T-helper 22 cell (primary cell): ENCODE measurements at places on chromosomes 13 and 19.

GRCh38 chr19:47633517-47633916 lies 24.6 kb downstream of the BICRA start:
- DNase-seq, result no peak

DNA sequence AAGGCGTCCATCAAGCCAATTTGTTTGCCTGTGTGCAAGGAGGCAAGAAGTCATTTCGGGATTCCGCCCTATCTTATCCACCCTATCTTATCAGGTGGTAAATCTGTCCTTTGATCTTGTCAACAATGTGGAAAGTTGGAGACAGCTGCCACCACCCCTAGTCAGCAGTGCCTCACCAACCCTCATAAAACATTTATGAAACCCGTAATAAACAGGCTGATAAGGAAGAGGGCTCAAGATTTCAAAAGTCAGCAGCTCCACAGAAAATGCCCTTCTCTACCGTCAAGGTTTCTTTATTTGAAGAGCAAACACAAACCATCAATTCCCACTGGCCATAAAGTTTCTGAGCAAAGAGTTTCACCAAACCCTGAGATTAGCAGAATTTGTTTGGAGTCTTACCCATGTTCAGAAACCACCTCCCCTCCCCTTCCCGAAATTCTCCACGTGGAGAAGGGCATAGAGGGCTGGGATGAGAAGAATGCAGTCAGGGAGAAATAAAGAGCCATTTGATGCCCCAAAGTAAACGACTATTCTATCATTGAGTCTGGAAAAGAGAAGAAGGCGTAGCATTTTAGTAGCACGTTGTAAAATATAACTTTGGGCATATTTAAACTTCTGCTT lies 196.0 kb upstream of the GPR12 start:
- DNase-seq, result no peak

DNA sequence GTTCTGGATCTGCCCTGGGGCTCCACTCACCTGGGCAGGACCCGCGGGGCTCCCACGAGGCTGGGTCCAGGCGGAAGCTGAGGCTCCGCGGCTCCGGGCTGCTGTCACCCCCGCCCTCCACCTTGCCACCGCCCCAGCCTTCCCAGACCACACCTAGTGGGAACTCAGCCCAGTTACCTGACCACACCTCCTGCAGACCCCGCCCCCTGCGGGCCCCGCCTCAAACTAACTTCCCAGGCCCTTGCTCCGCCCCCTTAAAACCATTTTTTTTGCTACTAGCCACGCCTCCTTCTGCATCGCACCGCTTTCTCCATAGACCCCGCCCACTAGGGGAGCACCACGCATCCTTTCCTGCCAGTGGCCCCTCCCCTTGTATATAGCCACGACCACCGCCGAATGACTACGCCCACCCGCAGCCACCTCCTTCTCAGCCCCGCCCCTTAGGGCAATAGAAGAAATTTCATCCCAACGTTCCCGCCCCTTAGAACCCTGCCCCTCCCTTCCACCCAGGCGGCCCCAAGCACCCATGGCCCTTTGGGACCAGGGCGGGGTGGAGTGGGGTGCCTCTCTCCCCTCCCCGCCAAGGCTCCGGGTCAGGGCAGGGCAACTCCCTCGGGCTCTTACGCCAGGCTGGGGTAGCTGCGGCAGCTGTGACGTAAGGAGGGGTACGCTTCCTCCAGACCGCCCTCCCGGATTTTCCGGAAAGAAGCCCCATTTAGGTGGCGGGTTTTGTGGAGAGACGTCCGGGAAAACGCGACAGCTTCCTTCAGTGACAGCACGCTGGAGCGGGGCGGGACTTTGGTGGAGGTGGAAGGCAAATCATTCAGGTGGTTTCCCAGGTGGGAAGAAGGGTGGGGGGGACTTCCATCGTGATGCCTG lies at the start of gene SH2D3A:
Gene SH2D3A (minus strand): TSS at position 79 of the 879 bp plus-strand sequence. CDS start 3,687 bp downstream, outside the sequence.
- peak; percentile 98 for DNase-seq

DNA sequence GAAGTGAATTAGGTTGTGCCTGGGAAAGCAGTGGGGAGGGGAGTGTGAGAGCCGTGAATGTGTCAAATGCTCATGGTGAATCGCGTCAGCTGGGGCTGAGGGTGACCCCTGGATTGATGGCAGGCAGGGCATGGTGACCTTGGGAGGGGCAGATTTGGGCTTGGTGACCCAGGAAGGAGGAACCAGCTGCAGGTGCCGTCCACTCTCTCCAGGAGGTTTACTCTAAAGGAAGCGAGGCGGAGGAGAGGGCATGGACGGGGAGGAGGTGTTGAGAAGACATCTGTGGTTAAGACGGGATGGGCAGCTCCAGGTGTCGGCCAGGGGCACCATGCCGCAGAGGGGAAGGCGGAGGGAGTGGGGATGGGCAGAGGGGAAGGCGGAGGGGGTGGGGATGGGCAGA lies 28.7 kb downstream of the TMEM255B start:
- no peak for DNase-seq

- DNase-seq, result no peak
Measured at GRCh38 chr13:65911546-65912193, 1318.5 kb downstream of the PCDH9 start.

GRCh38 chr13:62633448-62633847 lies 1217.8 kb upstream of the PCDH20 start:
- DNase-seq, result no peak

DNA sequence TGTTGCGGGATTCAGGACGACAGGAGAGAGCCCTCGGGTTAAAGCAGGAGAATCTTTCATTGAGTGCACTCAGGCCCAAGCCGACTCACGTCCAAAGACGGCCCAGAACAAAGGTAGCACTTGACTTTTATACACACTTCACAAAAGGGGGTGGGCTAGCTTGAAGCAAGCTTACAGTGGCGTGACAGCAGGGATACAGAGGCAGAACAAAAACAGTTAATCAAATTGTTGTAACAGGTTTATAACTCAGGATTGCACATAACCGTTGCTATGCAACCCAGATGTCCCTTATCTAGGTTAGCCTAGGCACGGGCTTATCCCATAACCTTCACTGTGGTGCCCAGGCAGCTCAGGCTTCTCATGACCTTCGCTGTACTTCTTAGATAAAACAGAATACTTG lies 2.0 kb downstream of the MED25 start:
- no peak for DNase-seq

DNA sequence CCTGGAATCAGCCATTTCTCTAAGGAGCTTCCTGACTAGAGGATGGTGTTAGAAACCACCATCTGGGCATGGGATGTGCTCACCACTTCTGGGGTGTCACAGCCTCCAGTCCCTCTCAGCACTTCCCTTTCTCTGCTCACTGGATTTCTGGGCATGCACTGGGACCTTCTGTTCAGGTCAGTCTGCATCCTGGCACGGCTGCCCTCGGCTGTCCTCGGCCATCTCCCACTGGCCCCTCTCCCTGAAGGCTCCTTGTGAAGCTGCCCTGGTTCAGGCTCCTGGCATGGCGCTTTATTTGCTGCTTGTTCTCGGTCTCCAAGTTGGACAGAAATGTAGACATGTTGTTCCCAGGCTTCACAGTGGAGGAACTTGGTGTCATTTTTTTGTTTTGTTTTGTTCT lies 60.0 kb downstream of the TEX29 start:
- DNase-seq, result no peak

GRCh38 chr13:63107179-63107943 lies 1691.7 kb upstream of the PCDH20 start:
- DNase-seq, result no peak

- no peak for DNase-seq
Measured at GRCh38 chr13:47004027-47004426, 107.2 kb upstream of the HTR2A start.

DNA sequence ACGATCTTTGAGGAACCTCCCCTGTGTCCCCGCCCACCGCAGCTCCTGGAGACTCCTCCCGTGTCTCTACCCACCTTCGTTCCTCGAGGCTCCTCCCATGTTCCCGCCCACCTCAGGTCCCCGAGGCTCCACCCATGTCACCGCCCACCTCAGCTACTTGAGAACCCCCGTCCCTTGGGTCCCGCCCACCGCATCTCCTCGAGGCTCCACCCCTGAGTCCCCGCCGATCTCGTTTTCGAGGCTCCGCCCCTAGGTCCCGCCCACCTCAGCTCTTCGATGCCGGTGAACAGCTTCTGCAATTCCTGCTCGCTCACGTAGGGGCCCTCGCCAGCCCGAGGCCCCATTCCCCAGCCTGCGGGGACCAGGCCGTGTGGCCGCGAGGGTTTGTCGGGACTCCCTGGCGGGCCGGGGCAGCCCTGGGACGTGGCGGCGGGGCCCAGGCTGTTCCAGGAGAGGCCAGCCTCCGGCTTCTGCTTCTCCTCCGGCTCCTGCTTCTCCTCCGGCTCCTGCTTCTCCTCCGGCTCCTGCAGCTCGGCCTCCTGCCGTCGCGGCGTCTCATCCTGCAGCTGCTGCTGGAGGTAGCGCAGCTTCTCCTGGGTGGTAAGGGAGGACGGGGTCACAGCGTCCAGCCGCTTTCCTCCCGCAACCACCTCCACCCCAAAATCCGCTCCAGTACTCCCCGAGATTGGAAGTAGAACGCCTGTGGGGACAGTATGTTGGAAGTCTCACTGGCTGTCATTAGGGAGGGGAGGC lies 16.7 kb downstream of the TSKS start:
- peak; percentile 37 for DNase-seq

DNA sequence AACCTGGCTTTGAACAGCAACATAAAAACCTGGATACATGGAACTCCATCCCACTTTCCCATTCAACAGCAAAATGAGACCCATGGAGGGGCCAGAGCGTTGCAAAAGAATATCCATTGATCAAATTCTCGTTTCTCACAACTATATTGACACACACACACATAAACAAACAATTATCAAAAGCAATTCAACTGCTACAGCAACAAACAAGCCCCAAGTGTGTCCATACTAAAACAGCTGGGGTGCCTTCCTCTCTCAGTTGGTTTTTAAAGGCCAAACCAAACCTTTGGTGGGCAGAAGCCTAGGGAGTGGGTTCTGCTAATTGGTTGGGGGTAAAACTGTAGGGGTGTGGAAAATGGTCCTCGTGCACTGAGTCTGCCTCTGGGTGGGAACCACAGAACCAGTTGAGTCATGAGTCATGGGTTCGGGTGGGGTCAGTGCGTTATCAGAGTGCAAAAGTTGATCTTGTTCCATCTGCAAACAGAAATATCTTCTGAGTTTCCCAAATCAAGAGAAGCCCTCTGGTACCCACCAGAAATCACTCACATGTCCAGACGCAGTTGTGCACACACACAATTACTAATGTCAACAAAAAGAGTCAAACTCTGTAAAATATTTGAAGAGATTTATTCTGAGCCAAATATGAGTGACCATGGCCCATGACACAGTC lies 18.5 kb downstream of the GPR42 start:
- DNase-seq, result no peak

- DNase-seq, result peak; percentile 28
Measured at GRCh38 chr13:99087954-99088491, 110.2 kb upstream of the DOCK9 start.

GRCh38 chr13:45479661-45480060 lies 14.9 kb downstream of the COG3 start:
- DNase-seq, result no peak

GRCh38 chr13:43171489-43171888 lies 148.1 kb downstream of the DNAJC15 start:
- no peak for DNase-seq

- DNase-seq, result no peak
Measured at GRCh38 chr19:47545061-47545948, 27.6 kb downstream of the ZNF541 start.

DNA sequence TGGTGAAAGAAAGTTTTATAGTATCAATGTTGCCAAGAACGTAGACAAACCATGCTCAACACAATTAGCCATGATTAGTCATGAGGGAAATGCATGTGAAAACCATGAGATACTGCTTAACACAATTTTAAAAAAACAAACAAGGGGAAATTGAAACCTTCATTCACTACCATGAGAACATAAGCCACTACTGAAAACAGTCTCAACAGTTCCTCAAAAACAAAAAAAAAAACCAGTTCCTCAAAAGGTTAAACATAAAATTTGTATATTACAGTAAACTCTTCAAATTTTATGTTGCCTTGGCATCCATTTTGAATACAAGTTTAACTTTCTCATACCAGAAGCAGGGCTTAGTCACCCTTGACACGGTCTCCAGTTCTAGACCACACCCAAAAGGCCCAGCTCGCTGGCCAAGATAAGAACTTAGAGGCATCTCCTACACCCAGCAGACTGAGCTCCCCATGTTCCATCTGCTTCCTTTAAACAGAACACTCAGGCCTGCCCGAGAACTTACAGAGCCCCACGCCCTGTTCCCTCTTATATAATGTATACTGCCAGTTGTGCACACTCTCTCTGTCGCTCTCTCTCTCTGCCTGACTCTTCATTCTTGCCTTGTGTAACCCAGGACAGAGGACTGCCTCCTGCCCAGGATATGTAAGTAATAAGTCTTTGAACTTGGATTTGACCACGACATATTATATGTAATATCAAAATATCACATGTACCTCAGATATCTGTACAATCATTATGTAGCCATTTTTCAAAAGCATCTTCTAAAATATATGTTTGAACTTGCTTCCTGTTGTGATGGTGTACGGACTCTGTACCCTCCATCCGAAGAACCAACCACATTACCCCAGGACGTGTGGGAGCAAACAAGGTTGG lies 67.4 kb downstream of the STK24 start:
- DNase-seq, result peak; percentile 47

DNA sequence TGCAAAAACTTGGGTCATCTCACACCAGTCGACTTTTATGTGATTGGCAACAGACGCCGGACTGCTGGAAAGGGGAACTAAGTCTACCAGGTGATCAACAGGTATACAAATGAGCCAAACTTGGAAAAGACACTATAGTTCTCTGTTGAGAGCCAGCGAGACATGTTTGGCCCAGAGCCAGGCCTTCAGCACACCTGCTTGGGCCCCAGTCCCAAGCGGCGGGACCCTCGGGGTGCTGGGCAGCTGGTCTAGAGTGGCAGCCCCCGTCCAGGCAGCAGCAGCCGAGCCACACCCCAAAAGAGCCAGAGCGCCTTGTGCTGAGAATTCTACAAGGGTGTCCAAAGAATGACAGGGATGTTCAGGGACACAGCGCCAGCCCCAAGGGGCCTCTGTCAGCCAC lies 28.0 kb downstream of the NAXD start:
- DNase-seq, result no peak

- DNase-seq, result no peak
Measured at GRCh38 chr19:52638601-52639000, 446 bp upstream of the ZNF83 start.

- DNase-seq, result no peak
Measured at GRCh38 chr19:9914001-9914314, 22.4 kb downstream of the OLFM2 start.

DNA sequence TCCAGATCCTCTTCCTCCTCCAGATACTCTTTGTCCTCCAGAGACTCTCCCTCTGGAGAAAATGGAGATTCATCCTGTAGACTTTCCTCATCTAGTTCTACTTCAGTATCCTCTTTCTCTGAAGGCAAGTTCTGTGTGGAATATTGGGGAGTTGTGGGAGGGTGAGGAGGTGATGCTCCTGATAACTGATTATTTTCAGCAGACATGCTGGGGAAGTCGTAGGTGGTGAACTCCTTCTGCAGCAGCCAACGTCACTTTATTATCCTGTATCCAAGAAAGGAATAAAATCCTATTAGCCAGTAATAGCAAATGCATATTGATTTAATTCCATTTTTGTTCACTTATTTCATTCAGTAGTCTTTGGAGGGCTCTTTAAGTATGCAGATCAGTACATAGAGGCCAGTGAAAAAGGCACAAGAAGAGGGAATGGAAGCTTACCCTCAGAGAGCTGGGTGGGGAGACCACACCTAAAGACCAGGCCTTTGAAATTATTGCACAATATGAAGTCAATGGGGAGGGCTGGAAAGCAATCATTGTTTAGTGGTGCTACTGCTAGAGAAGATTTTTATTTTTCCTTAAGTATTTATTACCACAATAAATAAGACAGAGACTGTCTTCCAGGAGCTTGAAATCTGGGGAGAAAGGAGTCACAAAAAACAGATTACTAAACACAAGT lies 18.6 kb downstream of the ERICH6B start:
- no peak for DNase-seq

GRCh38 chr13:75818179-75818967 lies 182.2 kb downstream of the LMO7 start:
- no peak for DNase-seq
